Activated CD4-positive, alpha-beta T cell treated with anti-CD3 and anti-CD28 coated beads, Interleukin-2, amount 50 U/mL, for 48 hours (primary cell): ENCODE measurements at places on chromosomes 11 and 22.
A peak's percentile ranks its signal among the peaks of the same experiment; 100 is the strongest.

- DNase-seq = no peak
Measured at GRCh38 chr11:120021978-120022377, 115.9 kb downstream of the TRIM29 start.

GRCh38 chr11:125163431-125164063 lies 1.0 kb upstream of the PKNOX2 start:
- DNase-seq = no peak

DNA sequence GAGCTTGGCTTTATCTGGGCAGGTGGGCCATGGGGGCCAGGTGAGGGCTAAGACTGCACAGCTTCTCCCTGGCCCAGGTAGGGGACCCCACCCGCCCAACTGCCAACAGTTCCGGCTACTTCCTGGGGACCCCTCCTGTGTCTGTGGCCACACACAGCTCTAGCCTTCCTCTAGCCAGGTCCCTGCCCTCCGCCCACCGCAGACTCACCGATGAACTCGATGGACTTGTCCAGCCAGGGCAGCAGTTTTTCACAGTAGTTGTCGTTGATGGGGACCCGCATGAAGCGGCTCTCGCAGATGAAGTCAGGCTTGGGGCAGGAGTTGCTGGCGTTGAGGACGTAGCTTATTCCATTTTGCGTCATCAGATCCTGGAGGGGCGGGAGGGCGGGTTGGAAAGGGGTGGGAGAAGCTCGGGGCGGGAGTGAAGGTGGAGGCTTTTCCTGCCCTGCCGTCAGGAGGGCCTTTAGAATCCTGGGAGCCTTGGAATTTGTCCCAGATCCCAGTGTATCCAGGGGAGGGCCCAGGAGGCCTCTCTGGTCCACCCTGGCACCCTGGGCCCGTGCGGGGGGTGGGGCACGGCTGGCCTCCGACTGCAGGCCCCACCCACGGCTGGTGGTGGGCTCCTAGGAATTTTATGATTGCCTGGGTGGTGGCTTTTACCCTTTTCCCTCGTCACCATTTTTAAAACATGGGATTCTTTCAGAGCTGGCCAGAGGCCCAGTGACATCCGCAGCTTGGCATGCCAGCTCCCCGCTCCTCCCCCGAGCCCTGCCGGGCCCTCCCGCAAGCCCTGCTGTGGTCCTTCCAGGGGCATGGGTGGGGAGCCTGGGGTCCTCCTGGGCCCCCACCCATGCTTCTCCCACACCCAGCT lies 13.9 kb downstream of the DUSP8 start:
- DNase-seq = no peak

DNA sequence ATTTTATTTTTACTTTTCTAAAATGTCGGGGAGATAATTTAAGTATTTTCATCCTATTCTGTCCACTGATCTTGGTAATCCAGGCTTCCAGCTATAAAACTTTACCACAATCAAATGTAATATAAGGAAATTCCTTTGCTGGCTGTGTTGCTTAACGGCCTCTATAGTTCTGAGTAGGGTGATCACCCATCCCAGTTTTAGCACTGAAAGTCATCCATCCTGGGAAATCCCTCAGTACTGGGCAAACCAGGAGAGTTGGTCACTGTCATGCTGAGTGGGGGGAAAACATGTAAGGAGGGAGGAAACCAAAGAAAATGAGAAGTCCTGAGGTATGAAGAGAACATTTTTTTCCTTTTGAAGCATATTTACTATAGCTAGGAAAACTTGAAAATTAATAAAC lies 12.8 kb upstream of the BACE1-AS start:
- DNase-seq = no peak

DNA sequence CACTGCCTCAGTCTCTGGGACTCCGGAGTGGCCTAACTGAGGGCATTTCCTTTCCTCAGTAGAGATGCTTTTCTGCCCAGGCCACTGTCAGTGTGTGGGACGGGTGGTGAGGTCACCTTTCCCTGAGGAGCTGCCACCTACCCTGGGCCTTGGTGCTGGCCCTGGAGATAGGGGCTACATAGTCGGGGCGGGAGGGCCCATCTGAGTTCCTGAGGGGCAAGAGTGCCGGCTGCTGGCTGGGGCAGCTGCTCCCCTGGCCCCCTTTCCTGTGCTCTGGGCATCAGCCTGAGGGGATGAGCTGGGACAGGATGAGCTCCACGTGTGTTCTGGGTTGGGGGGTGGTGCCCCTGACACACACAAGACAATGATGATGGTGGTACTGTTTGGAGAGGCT lies 5.4 kb downstream of the KCNC1 start:
- DNase-seq = no peak

DNA sequence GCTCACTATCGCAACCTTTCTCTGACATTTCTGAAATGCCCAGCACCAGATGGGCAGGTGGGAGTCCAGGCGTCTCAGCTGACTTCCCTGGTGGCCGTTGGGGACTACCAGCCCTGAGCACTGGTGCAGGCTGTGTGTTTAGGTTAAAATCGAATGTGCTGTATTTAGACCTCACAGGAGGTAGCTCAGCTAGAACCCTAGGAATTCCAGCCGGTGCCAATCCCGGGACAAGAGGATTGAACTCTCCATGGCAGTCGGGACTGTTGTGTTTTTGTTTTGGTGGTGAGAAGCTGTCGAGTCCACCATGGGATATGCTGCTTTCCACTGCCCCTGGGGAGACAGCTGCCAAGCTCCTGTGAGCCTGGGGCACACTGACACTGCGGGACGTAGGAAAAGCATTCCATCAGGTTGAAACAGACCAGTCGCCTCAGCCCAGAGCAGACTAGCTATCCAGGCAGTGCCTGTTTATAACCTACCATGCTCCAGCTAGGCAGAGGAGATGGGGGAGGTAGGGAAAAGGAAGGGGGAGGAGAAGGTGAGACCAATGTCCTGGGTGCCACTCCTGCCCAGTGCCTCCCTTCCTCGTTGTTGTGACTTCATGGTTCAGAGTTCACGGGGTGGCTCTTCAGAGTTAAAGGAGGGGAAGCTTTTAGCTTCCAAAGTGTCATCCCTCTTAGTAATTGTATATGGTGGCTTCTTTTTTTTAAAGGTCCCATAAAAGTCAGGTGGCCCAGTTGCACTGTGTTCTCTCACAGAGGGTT lies 53.0 kb downstream of the MICAL2 start:
- DNase-seq = no peak

GRCh38 chr11:9972989-9973388 lies 309.1 kb downstream of the SWAP70 start:
- no peak for DNase-seq

- DNase-seq = no peak
Measured at GRCh38 chr11:126290887-126291286, 8.0 kb downstream of the TIRAP start.

DNA sequence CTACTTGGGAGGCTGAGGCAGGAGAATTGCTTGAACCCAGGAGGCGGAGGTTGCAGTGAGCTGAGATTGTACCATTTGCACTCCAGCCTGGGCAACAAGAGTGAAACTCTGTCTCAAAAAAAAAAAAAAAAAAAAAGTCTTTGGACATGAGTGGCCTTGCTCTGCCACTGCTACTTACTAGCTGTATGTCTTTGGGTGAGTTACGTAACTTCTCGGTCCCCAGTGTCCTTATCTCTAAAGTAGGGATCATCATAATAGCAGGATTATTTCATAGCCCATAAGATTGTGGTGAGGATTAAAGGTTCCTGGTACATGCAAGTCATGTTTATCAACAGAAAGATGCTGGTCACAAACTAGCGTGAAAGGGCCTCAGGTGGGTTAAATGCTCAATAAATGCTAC lies 53.9 kb upstream of the HEPHL1 start:
- no peak for DNase-seq

DNA sequence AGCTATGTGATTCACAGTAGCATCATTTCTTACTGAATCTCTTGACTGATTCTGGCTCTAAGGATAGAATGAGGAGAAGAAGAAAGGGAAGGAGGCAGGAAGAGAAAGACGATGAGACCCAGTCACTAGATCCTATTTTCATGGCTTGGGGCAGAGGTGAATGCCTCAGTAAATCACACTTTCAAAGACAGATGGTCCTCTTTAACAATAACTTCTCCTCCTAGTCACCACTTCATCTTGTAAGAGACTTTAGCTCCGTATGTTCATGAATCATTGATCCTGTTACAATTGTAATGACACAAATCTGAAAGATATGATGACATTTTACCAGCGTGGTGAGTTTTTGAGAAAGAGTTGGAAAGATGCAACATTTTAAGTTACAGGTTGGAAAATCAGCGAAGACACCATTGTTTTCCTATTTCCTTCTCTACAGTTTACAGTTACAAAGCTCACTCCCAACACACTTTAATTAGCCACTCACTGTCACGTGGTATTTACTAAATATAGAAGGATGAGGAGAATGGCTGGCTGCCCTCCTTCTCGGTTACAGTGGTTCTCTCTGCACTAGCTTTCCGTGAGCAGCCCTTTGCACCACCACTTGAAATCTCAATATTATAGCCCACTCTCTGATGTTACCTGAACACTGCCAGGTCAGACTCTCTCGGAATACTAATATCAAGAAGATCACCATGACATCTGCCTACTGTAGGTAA lies 205.8 kb downstream of the CADM1 start:
- no peak for DNase-seq

GRCh38 chr11:33869481-33870422 lies 22.1 kb downstream of the LMO2 start:
- no peak for DNase-seq

GRCh38 chr11:10414659-10415058 lies 40.4 kb upstream of the AMPD3 start:
- DNase-seq = no peak

DNA sequence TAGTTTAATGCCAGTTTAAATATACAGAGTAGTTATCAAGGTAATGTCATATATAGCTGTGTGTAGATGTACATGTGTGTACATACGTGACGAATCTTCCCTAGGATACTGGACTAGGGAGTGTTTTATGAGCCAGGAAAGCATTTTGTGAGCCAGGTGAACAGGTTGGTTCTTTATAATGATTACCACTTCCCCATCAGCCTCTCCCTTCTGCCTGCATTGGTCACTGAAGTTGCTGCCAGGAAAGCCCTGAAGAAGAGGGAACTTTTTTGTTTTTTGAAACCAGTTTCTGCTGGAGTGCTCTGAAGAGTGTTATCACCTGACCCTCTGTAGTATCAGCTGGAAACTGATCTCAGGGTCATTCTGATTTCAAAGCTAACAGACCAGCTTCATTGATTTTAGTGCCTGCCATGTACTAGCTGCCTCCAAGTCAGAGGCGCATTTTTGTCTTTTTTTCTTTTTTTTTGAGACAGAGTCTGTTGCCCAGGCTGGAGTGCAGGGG lies 14.2 kb upstream of the ST14 start:
- DNase-seq = no peak

DNA sequence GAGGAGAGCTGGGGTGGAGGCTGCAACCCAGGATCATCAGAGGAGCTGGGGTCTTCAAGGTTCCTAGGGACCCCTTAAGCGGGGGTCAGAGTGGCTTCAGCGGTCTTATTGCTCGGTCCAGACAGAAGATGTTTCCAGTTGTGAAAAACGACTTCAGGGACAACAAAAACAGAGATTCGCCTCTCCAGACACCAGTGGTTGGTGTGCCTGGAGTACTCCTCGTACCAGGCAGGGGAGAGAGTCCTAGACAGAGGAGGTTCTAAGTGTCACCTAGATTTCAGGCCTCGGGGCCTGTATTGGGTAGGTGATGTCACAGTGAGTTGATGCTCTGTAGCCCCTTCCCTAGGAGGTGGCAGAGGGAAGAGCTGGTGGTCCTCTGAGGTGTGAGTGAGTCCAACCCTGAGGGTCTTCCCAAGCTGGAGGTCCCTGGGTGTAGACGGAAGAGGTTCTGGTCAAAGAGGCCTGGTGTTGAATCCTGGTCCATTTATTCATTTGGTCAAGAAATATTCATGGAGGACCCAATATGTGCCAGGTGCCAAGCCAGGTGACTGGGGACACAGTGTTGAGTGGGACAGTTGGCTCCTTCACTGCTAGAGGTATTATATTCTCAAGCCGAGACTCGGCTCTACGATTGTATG lies 4.4 kb upstream of the IGLL5 start:
- no peak for DNase-seq

GRCh38 chr11:120739780-120740179 lies 228.2 kb downstream of the GRIK4 start:
- DNase-seq = no peak

GRCh38 chr22:19410941-19411689 lies 20.4 kb downstream of the HIRA start:
- DNase-seq = no peak

DNA sequence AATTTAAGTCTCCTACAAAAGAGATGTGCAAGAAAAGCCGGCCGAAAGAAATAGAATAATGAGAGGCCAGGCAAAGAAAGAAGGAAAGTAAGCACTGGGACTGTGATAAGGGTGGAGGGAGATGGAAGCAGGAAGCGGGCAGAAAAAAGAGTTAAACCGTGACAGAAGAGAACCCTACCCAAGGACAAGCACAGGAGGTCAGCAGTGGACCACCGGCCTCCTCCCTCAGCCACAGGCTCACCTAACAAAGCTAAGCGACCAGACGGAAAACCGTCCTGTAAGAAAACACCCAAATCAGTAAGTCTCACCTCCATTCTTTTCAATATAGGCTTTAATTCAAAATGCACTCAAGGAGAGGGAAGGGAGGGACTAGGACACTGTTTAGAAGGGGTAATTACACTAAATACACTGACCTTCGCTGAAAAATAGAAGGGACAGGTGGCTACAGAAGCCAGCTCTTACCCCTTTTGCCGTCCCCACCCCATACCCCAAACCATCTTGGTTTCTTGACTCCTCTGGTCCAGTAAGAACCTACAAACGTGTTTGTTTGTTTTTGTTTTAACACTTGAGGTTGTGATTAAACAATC lies 1.9 kb downstream of the FAM181B start:
- DNase-seq = no peak

GRCh38 chr11:34633640-34633989 lies 12.7 kb downstream of the EHF start:
- no peak for DNase-seq

- DNase-seq = peak; percentile 20
Measured at GRCh38 chr11:109424901-109425300, 2.9 kb downstream of the C11orf87 start.

GRCh38 chr11:120660024-120660565 lies 148.5 kb downstream of the GRIK4 start:
- peak; percentile 27 for DNase-seq

GRCh38 chr22:46061124-46061500 lies 84.2 kb upstream of the WNT7B start:
- DNase-seq = no peak

GRCh38 chr11:61041755-61042518 lies 60.4 kb upstream of the CD5 start:
- DNase-seq = peak; percentile 73

DNA sequence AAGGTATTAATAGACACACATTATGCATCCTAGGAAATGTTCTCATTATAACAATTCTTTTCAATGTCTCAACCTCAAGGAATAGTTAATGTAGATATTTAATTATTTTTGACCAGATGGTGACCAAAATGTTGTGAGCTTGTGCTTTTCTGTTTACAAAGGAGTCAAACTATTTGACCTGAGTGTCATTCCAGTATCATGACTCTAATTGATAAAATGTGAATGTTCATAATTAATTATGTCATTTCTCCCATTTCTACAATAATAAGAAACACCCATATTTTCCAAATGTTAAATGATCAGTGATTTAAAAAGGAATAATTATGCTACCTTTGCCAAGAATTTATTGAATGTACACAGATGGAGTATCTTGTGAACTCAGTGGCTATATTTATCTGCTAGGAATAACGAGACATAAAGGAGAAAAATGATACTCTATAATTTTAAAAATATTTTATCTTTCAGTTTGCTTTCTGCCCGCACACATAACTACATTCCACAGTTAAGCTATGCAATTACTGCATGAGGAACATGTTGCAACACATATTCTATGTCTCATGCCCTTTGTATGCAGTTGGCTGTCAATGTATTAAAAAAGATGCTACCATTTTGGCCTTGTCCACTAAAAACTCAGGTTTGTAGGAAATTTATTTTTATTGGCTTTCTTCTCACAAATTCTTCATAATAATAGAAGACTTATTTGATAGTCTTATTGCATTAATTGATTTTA lies 376.7 kb upstream of the CCDC179 start:
- no peak for DNase-seq
